ENCODE measurements at places on chromosomes 3 and 15.

DNA sequence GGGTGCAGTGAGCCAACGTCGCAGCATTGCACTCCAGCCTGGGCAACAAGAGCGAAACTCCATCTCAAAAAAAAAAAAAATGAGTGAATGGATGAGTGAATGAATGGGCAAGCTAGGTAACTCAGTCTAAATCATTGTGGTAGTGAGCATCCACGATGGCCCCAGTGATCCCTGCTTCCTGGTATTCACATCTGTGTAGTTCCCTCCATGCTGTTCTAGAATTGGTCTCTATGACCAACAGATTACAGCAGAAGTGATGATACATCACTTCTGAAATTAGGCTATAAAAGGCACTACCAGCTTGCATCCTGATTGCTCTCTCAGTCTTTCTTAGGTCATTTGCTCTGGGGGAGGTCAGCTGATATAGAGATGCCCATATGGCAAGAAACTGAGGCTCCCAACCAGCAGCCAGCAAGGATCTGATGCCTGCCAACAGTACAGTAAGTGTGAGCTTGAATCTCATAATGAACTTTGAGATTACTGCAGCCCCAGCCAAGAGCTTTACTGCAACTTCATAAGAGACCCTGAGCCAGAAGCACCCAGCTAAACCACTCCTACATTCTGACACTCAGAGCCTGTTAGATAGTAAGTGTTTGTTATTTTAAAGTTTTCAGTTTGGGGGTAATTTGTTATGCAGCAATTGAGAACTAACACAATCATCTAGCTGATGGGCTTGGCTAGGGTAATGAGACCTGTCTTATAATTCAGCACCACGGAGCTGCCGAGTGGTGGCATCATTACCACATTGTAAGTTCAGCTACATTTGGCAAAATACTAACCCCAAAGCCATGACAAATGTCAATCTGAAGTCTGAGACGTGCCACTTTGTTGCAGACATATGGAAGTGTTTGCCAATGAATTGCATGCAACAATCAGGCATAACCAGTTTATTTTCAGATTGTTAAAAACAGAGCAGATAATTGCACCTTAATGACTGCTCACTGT, 53.0 kb downstream of the KLHL6 start:
- no peak for DNase-seq

GRCh38 chr3:23330568-23330967, 127.4 kb downstream of the UBE2E2 start:
- no peak for DNase-seq

- DNase-seq, result no peak
Measured at GRCh38 chr15:62900071-62900802, 142.3 kb upstream of the TPM1 start.

- DNase-seq, result no peak
Measured at GRCh38 chr3:190013943-190014924, 106.5 kb downstream of the P3H2 start.

DNA sequence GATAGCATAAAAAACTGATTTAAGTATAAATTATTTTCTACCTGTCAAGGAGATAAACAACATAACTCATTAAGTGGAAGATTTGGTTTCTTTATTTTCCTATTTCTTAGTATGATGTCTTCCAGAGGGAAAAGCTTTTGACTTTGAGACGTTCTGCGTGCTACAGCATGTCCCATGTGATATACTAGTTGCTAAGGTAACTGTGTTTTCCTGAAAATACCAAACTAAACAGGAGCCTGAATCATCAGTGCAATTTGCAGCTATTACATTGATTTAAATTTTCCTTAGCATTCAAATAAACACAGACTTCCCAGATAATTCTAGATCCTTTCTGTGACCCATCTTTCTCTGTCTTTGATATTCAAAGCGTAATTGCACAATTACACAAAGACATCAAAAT, 117.7 kb upstream of the P2RY1 start:
- DNase-seq, result no peak

DNA sequence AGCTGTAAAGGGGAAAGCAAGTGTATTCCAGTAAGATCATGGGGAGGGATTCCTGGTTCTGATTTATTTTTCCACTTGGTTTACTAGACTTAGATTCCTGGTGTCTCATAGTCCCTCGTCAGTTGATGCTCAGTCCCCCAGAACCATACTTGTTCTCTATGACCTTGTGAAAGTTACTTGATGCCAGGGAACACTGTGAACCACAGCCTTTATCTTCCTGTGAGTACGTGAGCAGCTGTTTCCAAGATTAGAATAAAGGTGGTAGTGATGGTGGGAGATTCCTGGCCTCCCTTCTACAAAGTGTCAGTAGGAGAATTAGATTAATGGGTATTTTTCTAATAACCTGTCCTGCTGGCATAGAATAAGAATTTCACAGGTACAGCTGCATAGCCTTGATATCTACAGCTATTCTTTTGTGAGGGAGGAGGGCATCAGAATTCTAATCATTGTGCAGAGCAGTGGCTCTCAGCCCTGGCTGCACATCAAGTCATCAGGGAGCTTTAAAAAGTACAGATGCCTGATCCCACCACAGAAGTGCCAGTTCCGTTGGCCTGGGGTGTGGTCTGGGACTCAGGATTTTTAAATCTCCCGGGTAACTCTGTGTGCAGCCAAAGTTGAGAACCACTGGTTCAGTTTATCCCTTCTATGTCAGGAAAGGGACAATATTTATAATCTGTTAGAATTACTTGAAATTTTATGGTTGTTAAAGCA, 20.0 kb downstream of the GPD1L start:
- no peak for DNase-seq

DNA sequence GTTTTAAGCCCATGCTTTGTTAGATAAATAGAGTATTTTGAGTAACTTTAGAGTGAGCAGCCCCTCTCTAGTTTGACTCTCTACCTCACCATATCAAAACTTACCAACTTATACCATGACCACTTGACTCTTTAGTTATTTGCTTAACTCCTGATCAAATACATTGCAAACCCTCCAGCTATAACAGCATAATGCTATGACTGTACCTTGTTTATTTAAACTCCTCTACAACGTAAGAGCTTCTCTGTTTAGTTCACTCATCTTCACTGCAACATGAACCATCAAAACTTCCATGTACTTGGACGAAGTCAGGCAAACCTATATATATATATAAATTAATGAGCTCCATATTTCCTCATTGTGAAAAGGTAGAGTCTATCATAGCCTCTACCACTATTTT, 218.2 kb downstream of the DPH6 start:
- no peak for DNase-seq

DNA sequence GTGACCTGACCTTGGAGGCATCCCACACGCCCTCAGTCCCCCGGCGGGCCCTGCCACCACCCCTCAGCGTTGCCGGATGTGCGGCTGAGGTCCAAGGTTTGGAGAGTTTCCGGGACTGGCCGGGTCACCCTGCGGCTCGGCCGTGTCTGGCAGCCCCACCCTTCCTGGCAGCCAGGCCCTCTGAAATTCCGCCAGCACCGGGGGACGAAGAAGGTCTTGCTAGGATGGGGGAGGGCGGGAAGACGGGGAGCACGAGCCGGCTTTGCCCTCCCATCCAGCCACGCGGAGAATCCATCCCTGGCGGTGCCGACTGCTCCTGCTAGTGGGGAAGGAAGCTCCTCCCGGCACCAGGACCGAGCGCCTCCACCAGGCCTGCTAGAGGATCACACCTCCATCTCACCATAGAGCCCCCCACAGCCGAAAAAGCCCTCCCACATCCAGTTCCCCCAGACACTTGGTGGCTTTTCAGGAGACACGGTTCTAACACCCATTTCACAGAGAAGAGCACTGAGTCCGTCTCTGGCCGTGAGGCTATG, 81.5 kb downstream of the CPN2 start:
- DNase-seq, result no peak

Data from hematopoietic multipotent progenitor cell treated with erythropoietin and hydrocortisone succinate and interleukin-3 and kit ligand, for 15 days (in vitro differentiated cells).